Activated CD8-positive, alpha-beta T cell treated with anti-CD3 and anti-CD28 coated beads, Interleukin-2, amount 10 ng/mL, durations not matched to agents 7 days and 5 days (primary cell): ENCODE measurements at places on chromosomes 6 and 20. TPM values are rescaled to one million over a fixed set of nuclear protein-coding genes. Genes with fewer than 3 reads are reported as not detected.

GRCh38 chr6:138115877-138116660 lies 8.8 kb upstream of the PERP start:
- peak; percentile 58 for DNase-seq
- H3K27me3 ChIP-seq = peaks cover 49% of the 10 kb centered on the region
- no peak overlapping the region for H3K27ac ChIP-seq
- H3K4me1 ChIP-seq = peaks cover 6% of the 10 kb centered on the region
- H3K4me3 ChIP-seq = no peak overlapping the region
- no peaks in the 10 kb centered on the region for H3K36me3 ChIP-seq

Gene RBM24
- not detected for total RNA-seq

Gene GSTA1
- not detected for total RNA-seq

DNA sequence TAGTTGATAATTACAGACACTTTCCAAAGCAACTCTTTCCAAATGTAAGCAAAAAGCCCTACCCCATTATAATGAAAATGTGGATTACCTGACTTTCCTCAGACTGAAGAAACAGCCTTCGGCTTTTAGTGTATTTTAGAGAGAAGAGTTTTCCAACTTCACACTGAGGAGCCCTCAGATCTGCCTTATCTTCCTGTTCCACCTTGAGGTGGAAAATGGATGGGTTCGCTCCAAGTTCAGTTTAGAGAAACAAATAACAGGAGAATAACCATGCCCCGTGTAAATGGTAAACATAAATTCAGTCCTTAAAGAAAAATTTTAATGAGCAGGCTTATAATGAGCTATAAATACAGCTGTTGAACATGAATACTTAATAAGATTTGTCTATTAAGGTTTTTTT lies 21.1 kb upstream of the MTHFD1L start:
- H3K27ac ChIP-seq = no peak overlapping the region
- H3K36me3 ChIP-seq = no peaks in the 10 kb centered on the region
- DNase-seq = no peak
- no peaks in the 10 kb centered on the region for H3K4me1 ChIP-seq
- peaks cover 9% of the 10 kb centered on the region for H3K27me3 ChIP-seq
- no peak overlapping the region for H3K4me3 ChIP-seq

Gene ZC2HC1B
- total RNA-seq = not detected
